ENCODE measurements at places on chromosomes 2 and 18.

DNA sequence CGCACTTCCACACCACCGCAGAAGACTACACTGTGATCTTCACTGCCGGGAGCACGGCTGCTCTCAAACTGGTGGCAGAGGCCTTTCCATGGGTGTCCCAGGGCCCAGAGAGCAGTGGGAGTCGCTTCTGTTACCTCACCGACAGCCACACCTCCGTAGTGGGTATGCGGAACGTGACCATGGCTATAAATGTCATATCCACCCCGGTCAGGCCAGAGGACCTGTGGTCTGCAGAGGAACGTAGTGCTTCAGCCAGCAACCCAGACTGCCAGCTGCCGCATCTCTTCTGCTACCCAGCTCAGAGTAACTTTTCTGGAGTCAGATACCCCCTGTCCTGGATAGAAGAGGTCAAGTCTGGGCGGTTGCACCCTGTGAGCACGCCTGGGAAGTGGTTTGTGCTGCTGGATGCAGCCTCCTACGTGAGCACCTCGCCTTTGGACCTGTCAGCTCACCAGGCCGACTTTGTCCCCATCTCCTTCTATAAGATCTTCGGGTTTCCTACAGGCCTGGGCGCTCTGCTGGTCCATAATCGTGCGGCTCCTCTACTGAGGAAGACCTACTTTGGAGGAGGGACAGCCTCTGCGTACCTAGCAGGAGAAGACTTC is 12.5 kb downstream of the MOCOS start:
- no peak for DNase-seq

- DNase-seq = no peak
Observed at GRCh38 chr18:36107477-36107876, 21.7 kb downstream of the SLC39A6 start.

GRCh38 chr2:33197198-33197938 is 250.6 kb downstream of the LTBP1 start:
- DNase-seq = no peak

GRCh38 chr2:59893612-59894011 is 659.8 kb downstream of the BCL11A start:
- no peak for DNase-seq

DNA sequence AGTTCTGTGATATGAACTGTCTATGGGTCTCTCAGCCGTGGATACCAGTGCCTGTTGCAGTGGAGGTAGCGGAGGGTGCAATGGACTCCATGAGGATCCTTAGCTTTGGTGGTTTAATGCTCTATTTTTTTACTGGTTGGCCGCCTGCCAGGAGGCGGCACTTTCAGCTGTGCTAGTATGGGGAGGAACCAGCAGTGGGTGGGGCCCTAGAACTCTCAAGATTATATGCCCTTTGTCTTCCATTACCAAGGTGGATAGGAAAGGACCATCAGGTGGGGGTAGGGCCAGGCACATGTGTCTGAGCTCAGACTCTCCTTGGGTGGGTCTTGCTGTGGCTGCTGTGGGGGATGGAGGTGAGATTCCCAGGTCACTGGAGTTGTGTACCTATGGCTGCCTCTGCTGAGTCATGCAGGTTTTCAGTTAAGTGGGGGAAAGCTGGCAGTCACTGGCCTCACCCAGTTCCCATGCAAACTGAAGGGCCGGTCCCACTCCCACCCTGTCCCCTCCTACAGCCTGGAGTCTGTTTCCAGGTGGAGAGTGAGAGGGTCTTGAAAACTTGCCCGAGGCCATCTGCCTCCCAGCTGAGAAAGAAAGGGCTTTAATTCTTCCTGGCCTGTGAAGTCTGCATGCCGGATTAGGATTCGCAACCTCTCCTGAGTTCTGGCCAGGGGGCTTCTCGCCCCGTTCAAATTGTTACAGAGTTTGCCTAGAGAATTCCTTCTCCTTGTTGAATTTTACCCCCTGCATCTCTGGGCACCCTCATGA is 14.5 kb downstream of the KCNS3 start:
- peak; percentile 72 for DNase-seq

- DNase-seq = no peak
Observed at GRCh38 chr18:79647307-79647706, 32.3 kb upstream of the CTDP1 start.

GRCh38 chr2:25810428-25810827 is 67.9 kb downstream of the ASXL2 start:
- DNase-seq = no peak

- peak; percentile 100 for DNase-seq
Observed at GRCh38 chr2:15939854-15940660, at the start of gene MYCN. TSS of gene MYCN (plus strand) at chr2:15940550. CDS start at chr2:15942065, 1,515 bp downstream.

DNA sequence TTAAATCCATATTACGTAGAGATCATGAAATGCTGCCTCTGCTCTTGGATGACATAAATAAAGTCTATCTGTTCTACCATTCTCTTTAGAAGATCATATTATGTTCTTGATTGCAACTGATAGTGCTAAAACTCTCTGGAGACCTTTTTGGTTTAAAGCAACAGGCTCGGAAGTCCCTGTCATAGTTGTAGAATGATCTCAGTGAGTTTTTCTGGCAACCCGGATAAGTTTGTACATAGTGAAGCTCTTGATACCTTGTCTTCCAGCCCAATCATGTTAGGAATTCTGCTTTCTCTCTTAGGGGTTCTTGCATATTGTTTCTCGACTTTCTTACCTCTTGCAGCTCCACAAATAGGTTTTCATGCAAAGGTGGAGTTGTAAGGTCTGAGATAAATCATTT is 156.1 kb downstream of the TTC27 start:
- DNase-seq = no peak

GRCh38 chr2:136985044-136985443 is 219.7 kb downstream of the THSD7B start:
- DNase-seq = no peak

DNA sequence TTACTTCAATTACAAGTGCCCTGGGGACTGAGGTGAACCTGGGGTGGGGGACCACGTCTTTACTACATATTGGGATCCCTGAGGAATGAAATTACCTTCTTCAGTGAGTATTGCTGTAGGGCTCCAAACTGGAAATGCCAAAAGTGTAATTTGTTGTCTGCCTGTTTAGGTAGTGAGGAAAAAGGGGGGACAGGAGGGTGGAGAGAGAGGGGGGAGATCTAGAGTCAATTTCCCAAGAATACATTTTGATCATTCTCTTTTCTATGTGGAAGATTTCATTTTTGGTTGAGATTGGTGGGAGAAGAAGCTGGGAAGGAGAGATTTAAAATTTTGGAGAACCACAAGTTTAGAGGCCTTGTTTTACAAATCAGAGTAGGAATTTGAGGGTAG is 101.1 kb downstream of the SPTBN1 start:
- DNase-seq = no peak

GRCh38 chr18:80176334-80177073 is 67.4 kb downstream of the ADNP2 start:
- no peak for DNase-seq

- no peak for DNase-seq
Observed at GRCh38 chr2:32711219-32711618, 83.4 kb downstream of the TTC27 start.

DNA sequence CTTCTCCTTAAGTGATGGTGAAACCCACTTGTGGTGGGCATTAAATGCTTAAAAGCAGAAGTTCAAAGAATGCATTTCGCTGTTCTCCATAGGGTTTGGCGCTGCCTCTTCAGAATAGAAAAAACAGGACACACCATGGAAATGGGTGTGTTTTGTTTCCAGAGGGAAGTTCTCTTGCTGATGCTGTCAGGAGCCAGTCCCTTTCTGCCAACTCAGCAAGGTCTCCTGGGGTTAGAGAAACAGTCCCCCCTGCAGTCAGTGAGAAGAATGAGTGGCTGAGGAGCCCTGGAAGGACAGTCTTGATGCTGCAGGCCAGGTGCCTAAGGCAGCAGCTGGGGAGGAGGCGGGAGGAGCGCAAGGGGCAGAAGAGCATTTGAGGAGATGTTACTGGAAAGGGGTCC is 37.8 kb upstream of the ASAP2 start:
- DNase-seq = peak; percentile 79

- no peak for DNase-seq
Observed at GRCh38 chr2:207674826-207675225, 36.6 kb upstream of the CCNYL1 start.

- DNase-seq = peak; percentile 54
Observed at GRCh38 chr2:218406949-218407618, 7.4 kb downstream of the CTDSP1 start.

DNA sequence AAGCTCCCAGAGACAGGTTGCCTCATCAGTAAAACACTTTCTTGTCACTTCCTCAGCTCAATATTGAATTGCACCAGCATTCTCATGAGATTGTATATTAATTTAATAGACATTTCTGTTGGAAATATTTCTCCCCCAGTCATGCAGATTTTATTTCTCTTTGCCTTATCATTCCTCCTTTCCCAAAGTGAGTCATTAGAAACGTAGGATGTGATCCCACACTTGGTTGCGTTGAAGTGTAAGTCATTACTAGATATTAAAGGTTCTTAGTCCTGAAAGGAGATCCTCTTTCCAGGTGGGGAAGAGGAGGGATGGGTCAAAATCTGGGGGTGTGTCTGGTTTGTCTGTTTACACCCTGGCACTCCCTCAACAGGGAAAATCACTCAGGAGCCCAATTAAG is 438.2 kb downstream of the SLC4A3 start:
- DNase-seq = no peak

DNA sequence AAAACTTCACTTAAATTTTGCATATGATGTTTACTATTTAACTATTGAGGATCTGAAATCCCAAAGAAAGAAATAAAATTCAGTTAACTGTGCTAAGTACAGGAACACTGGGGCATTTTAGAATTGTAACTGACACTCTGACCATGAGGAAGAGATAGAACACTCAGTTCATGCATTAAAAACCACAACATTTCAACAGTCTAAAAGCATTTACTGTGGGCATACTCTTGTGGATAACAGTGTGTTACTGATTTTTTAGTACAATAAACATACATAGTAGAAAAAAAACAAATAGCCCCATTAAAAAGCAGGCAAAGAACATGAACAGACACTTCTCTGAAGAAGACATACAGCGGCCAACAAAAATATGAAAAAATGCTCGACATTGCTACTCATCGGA is 1122.7 kb upstream of the PIK3C3 start:
- no peak for DNase-seq

DNA sequence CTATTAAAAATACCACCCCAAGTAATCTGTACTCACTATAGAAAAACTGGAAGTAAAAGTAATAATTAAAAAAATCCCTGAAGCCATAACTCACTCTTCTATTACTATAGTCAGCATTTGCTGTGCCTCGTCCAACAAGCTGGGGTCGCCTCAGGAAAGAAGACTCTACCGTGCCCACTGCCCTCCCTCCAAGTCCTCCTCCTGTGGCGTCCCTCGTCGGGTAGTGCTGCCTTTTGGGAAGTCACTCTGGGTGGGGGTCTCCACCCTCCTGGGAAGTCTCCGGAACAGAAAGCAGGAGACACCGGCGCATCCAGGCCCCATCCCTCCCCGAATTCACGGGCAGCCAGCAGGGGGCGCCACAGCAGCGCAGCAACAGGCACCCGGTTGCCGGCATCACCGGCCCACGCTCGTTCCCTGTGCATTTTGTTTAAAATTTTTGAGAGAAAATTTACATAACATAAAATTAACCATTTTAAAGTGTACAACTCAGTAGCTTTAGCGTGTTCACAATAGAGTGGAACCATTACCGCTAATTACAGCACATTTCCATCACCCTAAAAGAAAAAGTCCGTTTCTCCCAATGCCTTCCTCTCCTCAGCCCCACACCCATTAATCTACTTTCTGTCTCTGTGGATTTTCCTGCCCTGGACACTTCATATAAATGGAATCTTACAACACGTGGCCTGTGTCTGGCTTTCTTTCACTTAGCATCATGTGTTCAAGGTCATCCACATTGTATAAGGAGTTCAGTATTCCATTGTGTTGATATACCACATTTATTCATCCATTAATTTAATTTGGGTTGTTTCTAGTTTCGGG is 62.2 kb downstream of the ADNP2 start:
- DNase-seq = peak; percentile 13

GRCh38 chr2:108926561-108927380 is 62.2 kb downstream of the EDAR start:
- no peak for DNase-seq

GRCh38 chr2:230246206-230246605 is 20.7 kb downstream of the SP140 start:
- DNase-seq = no peak

GRCh38 chr2:13003500-13003899 is 286.8 kb downstream of the TRIB2 start:
- no peak for DNase-seq

GRCh38 chr2:225630824-225631533 is 231.5 kb downstream of the NYAP2 start:
- DNase-seq = no peak

GRCh38 chr2:129144082-129144791 is 825.6 kb upstream of the HS6ST1 start:
- DNase-seq = no peak

- DNase-seq = no peak
Observed at GRCh38 chr2:53989210-53989862, 18.5 kb upstream of the PSME4 start.

DNA sequence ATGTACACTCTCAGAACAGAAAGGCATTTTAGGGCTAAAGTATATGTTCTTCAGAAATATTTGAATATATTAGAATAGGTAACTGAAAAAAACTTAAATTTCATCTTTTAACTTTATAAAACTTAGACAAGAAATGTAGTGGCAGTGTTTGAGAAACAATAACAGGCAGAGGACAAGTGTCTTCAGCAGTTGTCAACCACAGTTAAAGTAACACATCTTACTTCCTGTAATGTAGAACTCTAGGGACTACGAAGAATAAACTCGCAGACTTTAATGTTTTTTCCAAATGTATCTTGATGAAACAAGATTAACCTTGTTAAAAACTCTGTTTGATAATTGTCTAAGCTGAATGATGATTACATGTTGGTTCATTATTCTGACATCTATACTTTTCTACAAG is 50.7 kb downstream of the RMDN2 start:
- no peak for DNase-seq

DNA sequence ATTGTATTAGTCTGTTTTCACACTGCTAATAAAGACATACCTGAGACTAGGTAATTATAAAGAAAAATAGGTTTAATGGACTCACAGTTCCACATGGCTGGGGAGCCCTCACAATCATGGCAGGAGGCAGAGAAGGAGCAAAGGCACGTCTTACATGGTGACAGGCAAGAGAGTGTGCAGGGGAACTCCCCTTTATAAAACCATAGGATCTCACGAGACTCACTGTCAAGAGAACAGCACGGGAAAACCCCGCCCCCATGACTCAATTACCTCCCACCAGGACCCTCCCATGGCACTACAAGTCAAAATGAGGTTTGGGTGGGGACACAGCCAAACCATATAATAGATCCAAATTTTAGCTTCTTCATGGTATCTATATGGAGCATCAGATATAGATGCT is 69.6 kb upstream of the TMEM87B start:
- peak; percentile 34 for DNase-seq

DNA sequence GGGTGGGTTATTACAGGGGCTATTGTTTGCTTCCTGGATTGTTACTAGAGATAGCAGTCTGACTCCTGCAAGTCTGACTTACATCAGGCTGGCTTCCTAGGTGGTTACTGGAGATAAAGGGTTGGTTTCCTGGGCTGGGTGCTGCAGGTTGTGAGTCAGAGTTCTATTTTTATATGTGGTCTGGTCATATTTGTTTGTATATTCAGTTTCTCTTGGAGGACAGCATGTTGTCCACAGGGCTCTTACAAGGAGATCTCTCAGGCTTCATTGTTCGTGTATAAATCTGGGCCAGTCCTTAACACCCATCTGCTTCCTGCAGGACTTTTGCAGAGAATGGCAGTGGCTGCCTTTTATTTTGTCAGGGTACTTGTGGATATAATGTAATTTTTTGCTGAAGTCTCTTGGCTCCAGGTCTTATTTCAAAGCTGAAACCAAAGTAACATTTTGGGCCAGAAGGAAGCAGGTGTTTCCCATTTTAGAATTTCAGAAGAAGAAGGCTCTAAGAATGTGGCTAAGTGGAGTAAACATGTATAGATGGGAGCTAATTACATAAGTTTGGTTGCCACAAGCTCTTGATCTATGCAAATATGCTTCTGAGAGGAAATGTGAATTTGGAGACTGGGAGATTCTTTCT is 65.9 kb upstream of the SLC16A14 start:
- no peak for DNase-seq
